HS-27A (cell line): ENCODE measurements at places on chromosomes 2 and 18.

- DNase-seq = no peak
Observed at GRCh38 chr2:114049826-114050225, 159.9 kb downstream of the ACTR3 start.

DNA sequence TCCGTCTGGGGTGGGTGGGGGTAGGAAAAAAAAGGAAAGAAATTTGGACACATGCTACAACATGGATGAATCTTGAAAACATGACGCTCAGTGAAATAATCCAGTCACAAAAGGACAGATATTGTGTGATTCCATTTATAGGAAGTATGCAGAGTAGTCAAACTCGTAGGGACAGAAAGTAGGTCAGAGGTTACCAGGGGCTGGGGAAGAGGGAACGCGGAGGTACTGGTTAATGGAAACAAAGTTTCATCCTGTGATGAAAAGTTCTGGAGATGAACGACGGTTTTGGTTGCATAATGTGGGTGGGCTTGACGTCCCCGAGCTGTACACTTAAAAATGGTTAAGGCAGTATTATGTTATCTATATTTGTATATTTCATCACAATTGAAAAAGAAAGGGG is 4.5 kb upstream of the SFTPB start:
- DNase-seq = no peak

DNA sequence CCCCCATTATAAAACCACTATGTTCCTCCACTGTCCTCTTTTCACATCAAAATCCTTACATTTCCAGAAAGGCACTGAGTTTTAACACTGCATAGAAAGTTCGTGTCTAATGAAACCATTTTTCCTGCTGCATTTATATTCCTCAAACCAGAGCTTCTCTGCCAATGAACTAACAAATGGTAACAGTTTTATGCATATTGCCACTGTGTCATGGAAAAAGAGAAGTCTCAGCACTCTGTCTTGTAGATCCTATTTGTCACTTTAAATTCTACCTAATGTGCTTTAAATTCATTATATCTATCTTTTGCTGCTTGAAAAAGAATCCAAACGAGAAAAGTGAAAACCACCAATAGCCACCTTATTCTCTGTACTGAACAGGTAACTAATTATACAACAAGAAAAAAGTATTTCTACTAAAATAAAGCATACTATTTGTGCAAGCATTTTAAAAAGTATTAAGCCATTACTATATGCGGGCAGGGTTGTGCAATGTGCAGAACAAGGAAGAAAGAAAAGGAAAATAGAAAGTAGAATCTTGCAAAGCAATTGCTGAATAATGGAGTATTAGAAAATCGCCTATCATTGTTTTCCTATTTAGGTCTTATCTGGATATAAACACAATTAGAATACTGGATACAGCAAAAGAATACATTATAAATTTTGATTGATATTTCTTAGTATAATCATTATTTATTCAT is 328.9 kb downstream of the ZEB2 start:
- no peak for DNase-seq

DNA sequence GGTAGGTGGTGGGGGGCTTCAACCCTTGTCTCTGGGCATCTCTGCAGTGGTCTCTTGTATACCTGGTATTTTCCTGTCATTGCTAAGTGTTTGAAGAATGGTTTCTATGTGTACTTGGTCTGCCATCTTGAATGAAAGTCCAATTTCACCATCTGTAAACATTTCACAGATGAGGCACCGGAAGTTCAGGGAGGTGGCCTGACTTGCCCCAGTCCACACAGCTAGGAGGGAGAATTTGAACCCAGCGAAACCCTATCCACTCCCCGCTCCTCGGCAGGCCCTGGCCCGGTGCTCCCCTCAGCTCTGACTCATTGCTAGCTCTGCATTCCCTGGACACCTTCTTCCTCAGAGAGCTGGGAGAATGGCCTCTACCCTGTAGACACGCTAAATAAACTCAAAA is 30.5 kb downstream of the ZAP70 start:
- no peak for DNase-seq

- no peak for DNase-seq
Observed at GRCh38 chr2:195912079-195912478, 156.6 kb downstream of the DNAH7 start.

DNA sequence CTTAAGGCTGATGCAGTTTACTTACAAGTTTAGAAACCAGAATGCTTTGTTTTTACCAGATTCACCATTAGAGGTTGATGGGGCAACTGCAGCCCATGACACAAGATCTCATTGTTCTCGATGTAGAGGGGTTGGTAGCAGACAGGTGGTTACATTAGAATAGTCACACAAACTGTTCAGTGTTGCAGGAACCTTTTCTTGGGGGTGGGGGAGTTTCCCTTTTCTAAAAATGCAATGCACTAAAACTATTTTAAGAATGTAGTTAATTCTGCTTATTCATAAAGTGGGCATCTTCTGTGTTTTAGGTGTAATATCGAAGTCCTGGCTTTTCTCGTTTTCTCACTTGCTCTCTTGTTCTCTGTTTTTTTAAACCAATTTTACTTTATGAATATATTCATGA is 99.4 kb upstream of the IL1R2 start:
- DNase-seq = no peak
